Activated CD4-positive, alpha-beta memory T cell treated with anti-CD3 and anti-CD28 coated beads for 36 hours (primary cell): ENCODE measurements at places on chromosomes 4 and X. TPM values are rescaled to one million over a fixed set of nuclear protein-coding genes. Genes with fewer than 3 reads are reported as not detected.

ARHGEF38 gene
- total RNA-seq, result not detected

GRCh38 chr4:52410971-52411370 is 248.1 kb downstream of the USP46 start:
- DNase-seq, result no peak

SUPT20HL1 gene
- not detected for total RNA-seq

MEPE gene
- total RNA-seq, result not detected

- no peak for DNase-seq
Observed at GRCh38 chr4:174096456-174096855, 187.0 kb downstream of the FBXO8 start.

GRCh38 chr4:7842384-7843279 is 97.0 kb downstream of the AFAP1 start:
- DNase-seq, result no peak
